ENCODE measurements at places on chromosomes 16 and 17. TPM values are rescaled to one million over a fixed set of nuclear protein-coding genes. Genes with fewer than 3 reads are reported as not detected.

GRCh38 chr17:18197535-18198194 is 14.0 kb downstream of the ALKBH5 start:
- no peak for DNase-seq

The CIITA gene
- total RNA-seq: 11.0 TPM

- DNase-seq: no peak
These were observed 45.0 kb downstream of the HSBP1 start for GRCh38 chr16:83852774-83853173.

- DNase-seq: no peak
These were observed 2.5 kb downstream of the VAT1L start for GRCh38 chr16:77790912-77791311.

The RNF43 gene
- total RNA-seq: 4.4 TPM

The KAT7 gene
- total RNA-seq: 45.4 TPM

- no peak for DNase-seq
These were observed 20.2 kb downstream of the TMC7 start for GRCh38 chr16:19003935-19004334.

- DNase-seq: no peak
These were observed 4.6 kb upstream of the SOCS1 start for GRCh38 chr16:11260596-11260966.

DNA sequence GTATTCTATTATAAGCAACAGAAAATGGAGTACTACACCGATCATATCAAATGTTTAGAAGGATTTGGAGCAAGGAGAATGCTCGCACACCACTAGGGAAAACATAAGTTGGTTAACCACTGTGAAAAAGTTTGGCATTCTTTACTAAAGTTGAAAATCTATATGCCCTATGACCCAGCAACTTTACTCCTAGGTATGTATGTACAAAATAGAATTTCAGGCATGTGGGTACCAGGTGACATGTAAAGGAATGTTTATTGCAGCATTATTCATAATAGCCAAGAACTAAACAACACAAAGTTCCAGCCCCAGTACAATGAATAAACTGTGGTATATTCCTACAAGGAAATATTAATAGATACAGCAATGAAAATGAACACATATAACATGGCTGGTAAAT is 5.8 kb upstream of the HBZ start:
- no peak for DNase-seq
